ENCODE measurements at places on chromosomes 2 and 18.

- DNase-seq: no peak
Observed at GRCh38 chr2:234679301-234679740, 182.4 kb upstream of the ARL4C start.

DNA sequence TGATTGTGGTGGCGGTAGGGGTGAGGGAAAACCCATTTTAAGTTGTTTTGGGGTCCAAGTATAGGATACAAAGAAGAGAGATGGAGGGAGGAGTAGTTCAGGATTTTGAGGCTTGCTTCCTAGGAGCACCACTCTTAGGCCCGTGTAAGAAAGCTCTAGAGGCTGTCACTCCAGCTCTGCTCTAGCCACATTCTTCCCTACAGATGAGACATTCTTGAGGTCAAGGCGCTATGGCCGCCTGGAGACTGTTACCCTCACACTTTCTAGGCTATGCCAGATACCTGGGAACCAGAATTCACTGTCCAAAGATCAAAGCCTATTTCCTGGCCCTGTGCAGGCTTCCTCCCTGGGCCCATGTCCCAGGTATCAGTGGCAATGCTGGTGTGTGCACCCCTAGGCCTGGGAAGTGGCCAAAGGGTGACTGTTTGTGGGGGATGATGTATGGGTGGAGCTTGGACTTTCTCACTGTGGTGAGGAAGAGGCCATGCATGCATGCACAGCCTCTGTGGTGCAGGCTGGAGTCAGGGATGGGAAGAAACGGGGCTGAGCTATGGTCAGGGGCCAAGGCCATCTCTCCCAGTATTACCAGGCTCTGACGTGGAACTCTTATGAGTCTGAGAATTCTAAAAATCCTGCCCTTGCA is 7.0 kb upstream of the TTL start:
- no peak for DNase-seq

DNA sequence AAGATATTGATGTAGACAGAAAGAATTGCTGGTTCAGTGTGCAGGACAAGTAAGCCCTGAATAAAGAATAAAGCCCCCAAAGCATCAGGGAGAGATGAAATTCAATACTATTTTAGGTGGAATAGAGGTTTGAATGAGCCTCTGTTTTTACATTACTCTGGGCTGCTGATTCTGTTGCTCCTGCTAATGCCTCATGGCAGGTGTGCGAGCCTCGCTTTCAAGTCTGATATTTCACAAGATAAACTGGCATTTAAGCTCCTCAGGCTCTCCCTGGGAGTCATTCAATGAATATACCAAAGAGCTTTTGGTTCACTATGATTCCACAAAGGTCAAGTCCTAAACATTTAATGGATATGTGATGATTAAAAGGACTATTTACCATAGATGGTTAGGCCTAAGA is 601.0 kb upstream of the SLC39A10 start:
- no peak for DNase-seq

- DNase-seq: no peak
Observed at GRCh38 chr2:174972924-174973323, 32.3 kb downstream of the CHN1 start.

- no peak for DNase-seq
Observed at GRCh38 chr2:159169187-159169586, 117.3 kb downstream of the WDSUB1 start.

DNA sequence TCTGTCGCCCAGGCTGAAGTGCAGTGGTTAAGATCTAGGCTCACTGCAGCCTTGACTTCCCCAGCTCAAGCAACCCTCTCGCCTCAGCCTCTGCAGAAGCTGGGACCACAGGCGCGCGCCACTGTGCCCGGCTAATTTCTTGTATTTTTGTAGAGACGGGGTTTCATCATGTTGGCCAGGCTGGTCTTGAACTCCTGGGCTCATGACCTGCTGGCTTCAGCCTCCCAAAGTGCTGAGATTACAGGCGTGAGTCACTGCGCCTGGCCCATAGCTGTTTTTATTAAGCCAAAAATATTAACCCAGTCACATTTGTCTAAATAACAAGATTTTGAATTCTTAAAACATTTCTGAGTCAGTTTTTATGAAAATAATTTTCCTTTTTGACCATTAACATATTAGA is 6.3 kb upstream of the SFT2D3 start:
- DNase-seq: no peak

DNA sequence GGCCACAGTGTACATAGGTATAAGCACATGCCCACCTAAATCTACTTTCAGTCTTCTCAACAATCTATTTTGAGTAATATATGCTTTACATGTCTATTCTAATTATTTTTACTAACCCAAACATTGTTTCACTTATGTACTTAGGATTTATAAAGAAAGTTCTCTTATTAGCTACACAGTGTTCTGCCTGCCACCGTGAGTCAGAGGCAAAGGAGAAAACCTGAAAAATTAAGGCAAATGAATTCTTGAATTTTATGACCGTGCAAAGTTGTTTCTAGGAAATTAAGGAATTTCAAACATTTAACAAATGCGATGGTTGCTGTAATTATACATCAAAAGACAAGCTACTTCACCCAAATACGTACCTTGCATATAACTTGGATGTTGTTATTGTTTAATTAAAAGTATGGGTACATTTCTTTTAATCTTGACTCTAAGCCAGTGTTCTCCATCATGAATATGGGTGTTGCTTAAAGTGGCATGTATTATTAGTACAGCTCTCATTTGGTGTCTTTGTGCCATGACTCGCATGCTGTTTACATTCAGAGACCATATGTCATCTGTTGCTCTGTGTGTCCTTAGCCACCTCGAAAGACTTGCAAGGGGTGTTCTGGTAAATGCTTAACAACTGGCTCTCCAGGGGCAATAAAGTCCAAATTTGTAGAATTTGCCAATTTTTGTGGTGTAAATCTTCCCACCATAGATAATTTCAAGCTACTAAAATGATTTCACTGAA is 154.3 kb upstream of the FN1 start:
- DNase-seq: no peak

GRCh38 chr2:27372937-27373336 is 2.5 kb downstream of the SNX17 start:
- DNase-seq: no peak

DNA sequence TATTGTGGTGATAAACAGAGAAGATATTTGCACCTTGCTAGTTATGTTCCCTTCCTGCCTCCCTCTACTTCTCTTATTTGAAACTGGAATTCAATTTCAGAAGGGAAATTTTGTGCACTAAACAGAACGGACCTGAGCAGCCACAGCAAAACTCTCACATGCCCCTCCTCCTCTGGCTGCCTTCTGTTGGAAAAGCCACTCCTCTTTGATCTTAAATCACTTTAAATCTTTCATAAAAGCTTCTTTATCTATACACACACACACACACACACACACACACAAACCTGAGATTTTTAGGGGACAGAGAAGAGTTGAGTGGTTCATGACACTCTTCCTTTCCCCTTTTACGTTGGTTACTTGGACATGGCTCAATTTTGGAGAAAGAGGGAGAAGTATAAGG is 5.6 kb downstream of the TBR1 start:
- DNase-seq: no peak

DNA sequence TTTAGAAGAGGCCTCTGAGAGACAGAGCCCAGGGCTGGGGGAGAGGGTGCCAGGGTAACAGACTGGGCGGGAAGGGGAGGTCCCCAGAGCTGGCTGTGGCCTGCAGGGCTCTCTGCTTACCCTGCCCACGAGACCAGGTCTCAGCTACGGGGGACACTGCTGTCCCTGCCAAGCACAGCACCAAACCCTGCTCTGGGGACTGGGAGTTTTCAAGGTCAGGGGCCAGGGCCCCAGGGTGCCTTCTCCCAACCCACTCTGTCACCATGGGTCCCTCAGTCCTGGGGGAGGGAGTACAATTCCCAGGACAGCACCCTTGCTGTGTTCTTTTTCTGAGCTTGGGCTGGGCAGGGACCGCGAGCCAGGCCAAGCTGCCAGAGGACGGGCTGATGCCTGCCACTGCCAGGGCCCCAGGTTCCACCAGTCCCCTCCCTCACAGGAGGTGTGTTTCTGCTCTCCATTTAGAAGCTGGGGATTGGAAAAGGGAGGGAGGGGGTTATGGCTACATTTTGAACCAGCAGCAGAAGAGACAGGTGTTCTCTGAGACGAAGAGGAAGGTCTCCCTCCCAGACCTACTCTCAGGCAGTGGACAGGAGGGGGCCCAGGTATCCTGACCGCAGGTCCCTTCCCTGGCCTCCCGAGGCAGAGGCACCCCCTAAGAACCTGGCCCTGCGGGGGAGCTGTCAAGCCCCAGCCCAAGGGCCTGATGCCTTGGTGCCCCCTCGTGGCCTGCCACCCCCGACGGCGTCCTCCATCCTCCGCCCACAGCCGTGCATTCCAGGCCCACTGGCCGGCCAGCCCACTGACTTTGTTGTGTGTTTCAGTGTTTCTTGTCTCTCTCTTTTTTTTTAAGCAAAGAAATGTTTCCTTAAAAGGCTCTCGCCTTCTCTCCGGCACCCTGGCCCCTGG is 80.4 kb downstream of the TNS1 start:
- DNase-seq: no peak

DNA sequence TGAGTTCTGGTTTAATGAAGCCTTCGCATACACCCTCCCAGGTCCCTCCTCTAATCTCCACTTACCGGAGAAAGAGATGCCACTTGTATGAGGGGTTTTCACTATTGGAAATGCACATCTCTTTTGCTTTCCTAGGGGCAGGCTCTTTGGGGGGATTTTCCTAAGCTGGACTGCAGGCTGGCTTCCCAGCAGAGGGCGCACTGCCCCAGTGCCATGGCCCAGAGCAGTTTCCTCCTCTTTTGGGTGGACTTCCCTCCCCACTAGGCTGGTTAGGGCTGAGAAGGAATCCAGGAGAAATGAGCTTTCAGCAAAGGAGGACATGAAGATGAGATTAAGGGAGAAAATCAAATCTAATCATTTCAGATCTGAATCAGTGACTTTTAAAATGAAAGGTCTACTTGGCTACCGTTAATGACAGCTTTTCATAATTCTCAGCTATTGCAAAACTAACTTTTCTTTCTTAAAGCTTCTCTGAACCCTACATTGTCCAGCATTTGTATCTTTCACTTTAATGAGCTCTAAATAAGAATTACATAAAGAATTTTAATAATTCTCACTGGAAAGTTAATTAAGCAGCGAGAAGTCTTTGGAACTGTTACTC is 784.1 kb upstream of the FANCL start:
- peak; percentile 28 for DNase-seq

Measured in GM13976 (cell line).